HCT116 (cell line): ENCODE measurements at places on chromosomes 2 and 18. TPM values are rescaled to one million over a fixed set of nuclear protein-coding genes. Genes with fewer than 3 reads are reported as not detected.
A peak's percentile ranks its signal among the peaks of the same experiment; 100 is the strongest.

DNA sequence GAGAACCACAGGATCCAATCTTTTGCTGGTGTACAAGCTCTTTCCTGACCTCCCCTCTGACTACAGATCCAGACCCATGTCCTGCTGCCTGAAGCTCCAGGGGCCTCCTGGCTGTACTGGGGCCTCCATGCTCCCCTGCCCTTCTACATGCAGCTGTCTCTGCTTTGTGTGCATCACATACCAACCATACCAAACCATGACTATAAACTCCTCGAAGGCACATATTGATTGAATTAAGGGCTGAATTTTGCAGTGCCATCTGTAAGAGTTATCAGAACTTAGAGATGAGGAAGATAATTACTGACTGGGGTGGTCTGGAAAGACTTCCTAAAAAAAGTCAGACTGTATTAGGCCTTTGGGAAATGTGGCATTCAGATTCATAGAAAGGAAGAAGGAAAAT lies 139.9 kb upstream of the CXCR4 start:
- DNase-seq, result no peak

DNA sequence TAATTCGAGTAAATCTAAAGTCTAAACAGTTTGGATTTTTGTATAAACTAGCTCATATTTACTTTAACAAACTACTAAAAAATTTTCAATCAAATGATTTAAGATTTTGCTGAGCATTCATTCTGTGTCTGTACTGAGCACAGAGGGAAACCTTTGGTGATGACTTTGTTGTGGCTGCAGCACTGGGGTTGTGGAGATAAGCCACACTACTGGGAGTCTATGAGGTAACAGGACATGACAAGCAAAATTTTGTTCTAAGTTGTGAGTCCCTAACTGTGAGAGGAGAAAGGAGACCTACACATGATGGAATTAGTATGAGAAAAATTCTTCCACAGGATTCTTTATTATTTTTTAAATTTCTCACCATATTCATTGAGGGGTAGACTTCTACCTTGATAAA lies 933.7 kb upstream of the LRATD1 start:
- DNase-seq, result no peak

DNA sequence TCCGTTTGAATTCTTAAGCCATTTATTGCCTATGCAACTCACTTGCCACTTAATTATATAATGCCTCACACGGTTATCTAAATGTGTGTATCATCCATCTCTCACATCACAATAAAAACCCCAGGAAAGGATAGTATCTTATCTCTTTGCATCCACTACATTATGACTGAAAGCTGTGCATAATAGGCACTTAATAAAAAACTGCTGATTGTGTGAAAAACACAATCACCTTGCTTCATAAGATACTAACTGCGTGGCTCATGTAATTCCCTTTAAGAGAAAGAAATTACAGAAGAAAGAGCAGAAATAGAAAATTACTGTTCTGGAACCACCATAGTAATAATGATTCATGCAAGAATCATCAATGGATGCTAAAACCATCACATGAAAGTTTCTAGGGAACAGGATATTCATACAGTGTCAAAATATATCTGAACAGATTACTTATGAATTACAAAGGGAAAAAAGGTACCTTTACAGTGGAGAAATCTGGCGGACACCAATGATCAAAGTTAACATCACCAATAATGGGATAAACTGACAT lies 29.3 kb downstream of the CUL3 start:
- no peak for DNase-seq

- no peak for DNase-seq
Observed at GRCh38 chr2:136072621-136073020, 45.3 kb downstream of the CXCR4 start.

GRCh38 chr2:172440795-172441194 lies 13.4 kb downstream of the ITGA6 start:
- no peak for DNase-seq

DNA sequence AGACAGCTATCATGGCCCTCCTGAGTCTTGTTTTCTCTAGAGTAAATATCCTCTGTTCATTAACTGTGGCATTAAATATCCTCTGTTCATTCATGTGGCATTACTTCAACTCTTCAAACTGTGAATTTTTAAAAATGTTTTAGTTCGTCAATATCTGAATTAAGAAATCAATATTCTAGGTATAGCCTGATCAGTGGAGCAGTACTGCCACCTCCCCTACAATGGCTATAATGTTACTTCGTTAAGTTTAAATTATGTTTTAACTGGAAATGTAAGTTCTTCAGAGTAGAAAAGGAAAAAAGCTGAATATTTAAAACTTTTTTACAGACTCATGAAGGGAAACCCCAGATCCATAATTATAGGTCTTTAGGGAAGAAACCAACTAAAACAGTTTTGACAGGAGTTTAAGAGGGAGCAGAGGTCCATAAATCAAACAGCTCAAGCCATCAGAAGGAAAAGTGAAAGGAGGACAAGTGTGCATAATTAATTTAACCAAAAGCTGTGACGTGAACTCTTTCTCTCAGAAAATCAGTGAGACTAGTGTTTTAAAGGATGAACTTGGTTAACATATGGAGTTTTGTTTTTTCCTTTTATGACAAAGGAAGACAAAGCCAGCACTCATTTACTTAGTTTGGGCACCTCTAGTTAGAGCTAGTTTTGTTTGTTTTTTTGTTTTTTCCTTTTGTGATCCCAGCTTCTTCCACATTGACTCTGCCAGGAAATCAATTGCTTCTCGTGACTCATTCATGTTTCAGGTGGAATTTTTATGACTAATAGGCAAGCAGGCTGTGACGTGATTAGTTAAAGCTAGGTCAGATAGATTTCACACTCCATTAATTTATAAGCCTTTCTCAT lies 44.9 kb downstream of the RBBP8 start:
- DNase-seq, result peak; percentile 85

DNA sequence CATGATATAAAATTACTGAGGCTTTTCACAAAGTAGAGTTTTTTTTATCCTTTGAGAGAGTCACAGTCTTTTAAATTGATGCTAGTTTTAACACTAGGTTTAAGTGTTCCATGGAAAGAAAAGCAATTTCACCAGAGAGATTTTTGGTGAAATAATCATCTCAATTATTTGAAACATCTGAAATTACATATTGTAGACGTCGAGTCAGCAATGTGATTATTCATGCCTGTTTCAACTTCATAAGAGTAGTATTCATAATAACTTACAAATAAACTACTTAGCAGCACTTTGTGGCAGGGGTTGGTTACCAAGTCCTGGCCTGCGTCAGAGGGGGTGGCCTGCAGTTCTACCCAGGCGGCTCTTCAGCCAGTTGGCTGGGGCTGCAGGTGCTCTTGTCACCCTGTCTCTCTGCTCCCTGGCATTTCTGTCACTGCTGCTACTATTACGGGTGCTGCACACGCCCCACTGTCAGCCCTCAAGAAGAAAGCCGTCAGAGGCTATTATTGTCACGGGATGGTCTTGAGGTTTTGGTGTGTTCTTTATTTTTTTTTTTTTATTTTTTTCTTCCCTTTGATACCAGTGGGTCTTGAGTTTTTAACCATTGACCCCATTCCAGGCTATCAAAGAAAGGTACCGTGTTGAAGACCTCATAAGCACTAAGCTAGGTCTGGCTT lies 50.4 kb downstream of the MALT1 start:
- DNase-seq, result no peak

- DNase-seq, result no peak
Observed at GRCh38 chr2:19893520-19894133, 8.2 kb downstream of the TTC32 start.

DNA sequence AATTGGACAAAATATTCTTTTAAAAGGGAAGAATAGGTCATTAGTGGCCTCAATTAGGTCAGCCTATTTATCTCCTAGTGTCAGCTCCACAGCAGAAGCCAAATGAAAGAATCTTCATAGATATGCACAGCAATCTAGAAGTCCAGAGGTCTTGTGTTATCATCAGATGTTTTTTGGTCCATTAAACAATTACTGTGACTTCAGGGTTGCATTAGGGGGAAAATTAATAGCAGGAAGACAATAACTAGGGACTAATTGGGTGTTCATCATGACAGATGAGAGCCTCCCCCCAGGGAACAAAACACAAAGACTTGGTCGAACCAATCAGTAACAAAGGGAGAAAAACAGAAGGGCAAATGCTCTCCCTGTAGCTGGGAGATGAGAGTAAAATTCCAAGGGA lies 264.7 kb downstream of the PTH2R start:
- DNase-seq, result no peak

DNA sequence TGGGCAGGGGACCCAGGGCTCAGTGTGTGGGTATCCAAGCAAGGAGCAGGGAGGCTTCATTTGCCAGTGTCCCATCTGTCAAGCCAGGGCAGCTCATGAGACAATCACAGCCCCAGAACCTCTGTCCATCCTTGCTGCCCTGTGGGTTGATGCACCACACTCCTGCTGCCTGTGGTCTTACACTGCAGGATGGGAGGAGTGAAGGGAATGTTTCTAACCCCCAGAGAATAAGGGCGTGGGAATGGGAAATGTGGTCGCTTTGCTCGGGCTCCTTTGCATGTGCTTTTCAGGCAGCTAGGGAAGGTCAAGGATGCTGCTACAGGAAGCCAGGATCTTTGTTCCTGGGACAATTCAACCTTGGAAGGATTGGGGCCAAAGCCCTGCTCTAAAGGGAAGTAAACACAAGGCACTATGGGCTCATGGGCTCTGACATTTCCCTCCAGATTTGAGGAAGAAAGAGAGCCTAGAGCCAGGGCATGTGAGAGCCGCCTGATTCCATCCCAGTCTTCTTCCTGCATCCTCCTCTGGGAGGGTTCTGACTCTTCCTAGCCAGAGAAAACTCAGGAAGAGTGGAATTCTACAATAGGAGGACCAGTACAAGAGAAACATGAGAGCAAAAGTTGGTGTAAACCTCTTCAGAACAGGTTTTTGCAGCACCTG lies 18.8 kb upstream of the MAP3K20 start:
- DNase-seq, result no peak

DNA sequence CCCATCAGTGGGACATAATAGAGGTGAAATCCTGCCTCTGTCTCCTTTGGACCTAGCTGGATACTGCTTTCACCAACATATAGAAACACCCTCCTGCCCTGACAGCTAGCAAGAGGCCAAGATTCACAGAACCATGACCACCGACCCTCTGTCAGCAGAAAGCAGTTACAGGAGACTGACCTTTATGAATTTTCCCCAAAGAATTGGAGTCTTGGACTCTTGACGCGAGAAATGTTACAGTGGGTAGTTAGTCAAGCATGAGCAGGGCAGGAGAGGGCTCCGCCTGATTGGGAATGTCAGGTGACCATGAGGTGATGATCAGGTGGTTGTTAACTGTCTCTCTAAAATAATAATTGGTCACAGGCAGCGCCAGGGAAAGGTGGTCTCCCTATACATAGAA lies 1002.3 kb downstream of the TDRD15 start:
- no peak for DNase-seq

The CNDP1 gene
- total RNA-seq, result not detected

The CDH2 gene
- total RNA-seq, result 0.15 TPM

GRCh38 chr2:207920721-207921120 lies 104.6 kb downstream of the PLEKHM3 start:
- DNase-seq, result no peak

The MRO gene
- total RNA-seq, result 0.84 TPM

DNA sequence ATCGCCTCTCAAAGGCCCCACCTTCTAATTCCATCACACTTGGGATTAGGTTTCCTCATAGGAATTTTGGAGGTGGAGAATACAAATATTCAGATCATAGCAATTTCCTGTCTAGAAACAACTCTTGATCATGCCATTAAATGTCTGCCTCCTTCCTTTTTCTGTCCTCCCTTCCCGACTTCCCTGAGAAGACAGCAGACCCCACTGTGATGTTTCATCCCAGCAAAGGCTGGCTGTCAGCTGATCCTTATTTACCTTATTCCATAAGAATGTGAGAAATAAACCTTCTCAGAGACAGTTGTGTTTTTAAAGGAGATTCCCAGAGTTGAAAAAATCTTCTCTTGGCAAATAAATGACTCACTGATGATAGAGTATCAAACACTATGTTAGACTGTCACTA lies 133.9 kb downstream of the TDRD15 start:
- no peak for DNase-seq

DNA sequence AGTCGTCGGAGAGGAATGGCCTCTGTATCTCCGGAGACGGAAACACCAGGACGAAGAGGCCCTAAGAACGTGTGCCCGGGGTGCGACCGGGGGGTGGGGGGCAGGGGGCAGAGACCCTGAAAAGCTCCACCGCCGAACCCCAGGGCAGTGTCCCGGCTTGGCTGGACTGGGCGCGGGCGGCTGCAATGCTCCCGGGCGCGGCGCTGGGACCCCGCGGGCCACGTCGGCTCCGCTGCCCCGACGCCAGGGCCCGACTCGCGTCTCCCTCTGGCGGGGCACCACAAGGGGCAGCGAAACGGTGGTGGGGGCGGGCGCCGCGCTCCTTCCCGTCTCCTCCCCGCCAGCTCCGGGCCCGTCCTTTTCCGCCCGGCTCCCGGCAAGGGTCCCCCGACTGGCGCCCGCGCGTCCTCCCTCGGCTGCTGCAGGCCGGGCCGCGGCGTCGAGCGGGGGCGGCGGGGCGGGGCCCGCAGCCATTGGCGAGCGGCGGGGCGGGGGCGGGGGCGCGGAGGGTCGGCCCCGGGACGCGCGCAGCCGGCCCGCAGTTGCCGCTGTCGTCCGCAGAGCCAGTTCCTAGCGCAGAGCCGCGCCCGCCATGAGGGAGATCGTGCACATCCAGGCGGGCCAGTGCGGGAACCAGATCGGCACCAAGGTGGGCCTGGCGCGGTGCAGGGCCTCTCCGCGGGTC lies at the start of gene TUBB6:
TUBB6 (plus strand) TSS at position 541 of the 685 bp plus-strand sequence; CDS start at position 593, 52 bp downstream.
- no peak for DNase-seq
